Retinal pigment epithelial cell (primary cell): ENCODE measurements at places on chromosomes 5 and 9.

- DNase-seq = peak; percentile 27
Observed at GRCh38 chr5:86968301-86968753, 299.4 kb upstream of the RASA1 start.

- no peak for DNase-seq
Observed at GRCh38 chr9:124251605-124252378, 6.0 kb upstream of the NEK6 start.

- DNase-seq = no peak
Observed at GRCh38 chr5:179123491-179124272, 63.5 kb downstream of the ZNF354C start.

GRCh38 chr5:78430866-78431265 is 70.4 kb downstream of the SCAMP1 start:
- no peak for DNase-seq

- no peak for DNase-seq
Observed at GRCh38 chr9:125644819-125645507, 62.0 kb downstream of the MAPKAP1 start.

DNA sequence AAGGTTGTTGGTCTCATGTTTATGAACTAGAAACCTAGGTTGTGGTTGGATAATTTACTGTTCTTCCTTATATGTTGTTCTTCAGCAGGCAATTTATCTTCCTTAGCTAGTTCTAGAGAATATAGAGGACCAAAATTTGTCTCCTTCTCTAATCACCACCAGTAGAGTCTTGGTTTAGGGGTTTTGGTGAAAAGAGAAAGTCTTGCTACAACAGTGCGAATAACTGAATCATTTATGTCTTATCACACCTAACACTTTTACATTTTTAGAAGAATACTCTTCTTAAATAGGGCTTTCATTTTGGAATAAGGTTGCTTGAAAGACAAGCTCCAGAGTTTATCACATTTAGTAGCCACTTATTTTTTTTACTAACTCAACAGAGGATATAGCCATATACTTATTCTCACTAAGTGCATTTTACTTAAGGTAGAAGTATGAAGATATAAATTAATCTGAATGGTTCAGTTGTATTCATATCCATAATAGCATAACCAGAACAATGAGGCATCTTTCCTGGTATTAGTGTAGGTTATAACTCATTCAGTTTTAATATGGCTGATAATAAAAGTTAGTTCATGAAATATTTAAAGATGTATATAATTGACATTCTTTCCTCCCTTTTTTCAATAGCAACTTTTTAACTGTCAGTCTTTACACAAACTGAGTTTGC is 67.9 kb downstream of the ERBIN start:
- no peak for DNase-seq

GRCh38 chr5:150529555-150529954 is 21.6 kb downstream of the NDST1 start:
- peak; percentile 66 for DNase-seq
